ENCODE measurements at places on chromosomes 2 and 18.

DNA sequence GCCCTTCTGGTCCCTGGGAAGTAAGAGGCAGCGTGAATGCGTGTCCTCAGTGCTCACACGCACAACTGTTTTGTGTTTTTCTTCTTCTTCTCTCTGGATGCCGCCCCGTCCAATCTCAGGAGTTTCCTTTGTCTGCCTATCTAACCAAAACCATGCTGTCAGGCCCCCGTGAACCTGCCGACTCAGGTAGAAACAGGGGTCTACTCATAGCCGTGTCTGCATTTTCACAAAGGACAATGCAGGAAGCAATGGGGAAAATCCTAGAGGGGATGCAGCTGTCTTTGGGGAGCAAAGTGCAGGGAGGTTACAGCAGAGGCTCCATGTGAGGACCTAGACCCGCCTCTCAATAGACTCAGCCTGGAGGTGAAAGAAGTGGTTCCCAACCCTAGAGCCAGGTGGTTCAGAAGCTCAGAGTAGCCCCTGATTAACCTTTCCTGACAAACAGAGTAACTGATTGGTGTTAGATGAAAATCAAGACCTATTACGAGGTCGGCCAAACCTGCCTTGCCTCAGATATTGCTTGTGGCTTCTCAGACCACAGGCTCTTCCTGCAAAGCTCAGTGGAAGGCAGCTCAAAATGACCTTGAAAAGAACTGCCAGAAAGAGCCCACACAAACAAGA, 49.3 kb downstream of the CD226 start:
- DNase-seq, result no peak

DNA sequence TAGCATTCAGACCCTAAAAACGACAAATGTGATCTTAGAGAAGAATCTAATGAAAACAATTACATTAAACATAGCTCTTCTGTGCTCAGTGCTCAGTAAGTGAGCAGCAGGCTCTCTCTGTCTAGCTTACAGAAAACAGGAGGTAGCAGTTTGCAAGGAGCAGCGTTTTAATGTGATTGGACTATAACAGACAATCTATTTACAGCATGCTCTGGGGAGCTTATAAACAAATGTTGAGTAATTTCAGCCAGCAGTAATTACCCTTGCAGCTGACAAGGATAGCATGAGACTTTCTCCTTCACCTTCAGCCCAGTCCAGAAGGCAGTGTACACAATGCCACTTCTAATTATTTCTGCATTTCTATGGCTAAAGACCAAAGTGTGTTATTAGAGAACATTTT, 270.4 kb downstream of the FIGN start:
- no peak for DNase-seq

DNA sequence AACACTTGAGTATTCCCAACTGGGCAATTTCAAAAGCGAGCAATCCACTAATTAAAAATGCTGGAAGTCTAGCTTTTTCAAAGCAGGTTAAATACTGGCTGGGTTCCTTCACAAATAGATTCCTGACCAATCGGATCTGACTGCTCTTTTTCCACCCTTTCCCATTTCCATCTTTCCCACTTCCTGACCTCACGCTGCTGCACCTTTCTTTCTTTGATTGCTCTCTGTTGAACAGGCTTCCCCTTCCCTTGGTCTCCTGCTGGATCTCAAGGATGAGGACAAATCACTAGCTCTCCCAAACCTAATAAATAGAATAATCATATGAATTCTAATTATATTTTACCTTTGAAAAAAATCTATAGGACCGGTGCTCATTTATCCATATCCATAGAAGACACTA, 121.2 kb downstream of the TCF4 start:
- DNase-seq, result no peak

GRCh38 chr18:57916684-57917083, 113.6 kb upstream of the ATP8B1 start:
- DNase-seq, result no peak

DNA sequence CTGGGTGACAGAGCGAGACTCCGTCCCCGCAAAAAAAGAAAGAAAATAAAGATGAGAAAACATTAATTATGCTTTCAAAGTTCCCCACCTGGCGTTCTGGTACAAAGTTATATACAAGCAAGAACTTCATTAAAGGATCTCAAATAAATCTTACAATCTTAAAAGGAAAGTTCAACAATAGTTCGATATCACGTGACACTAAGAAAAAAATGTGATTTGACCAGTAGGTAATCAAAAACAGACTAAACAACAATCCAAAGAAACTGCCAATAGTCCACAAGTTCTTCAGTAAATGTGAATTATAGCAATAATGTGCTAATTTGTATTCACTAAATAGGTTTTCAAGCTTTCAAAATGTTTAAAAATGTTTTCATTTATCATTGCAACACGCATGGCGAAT, 130.4 kb downstream of the NRXN1 start:
- DNase-seq, result no peak

DNA sequence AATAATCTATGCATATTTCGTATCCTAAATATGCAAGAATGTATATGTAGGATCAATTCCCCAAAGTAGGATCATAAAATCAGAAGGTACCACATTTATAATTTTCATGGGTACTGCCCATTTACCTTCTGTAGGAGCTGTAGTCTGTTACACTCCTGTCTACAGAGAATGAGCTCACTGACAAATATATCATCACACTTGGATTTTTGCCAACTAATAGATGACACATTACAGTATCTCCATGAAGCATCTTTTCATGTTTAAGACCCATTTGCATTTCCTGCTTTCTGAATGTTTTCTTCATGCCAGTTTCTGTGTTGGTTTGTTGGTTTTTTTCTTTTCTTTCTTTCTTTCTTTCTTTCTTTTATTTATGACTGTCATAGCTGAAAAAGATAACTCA, 70.9 kb upstream of the EML6 start:
- no peak for DNase-seq

GRCh38 chr18:63311118-63312018, 8.2 kb downstream of the BCL2 start:
- no peak for DNase-seq

GRCh38 chr18:56977771-56978170, 169.1 kb upstream of the BOD1L2 start:
- no peak for DNase-seq

DNA sequence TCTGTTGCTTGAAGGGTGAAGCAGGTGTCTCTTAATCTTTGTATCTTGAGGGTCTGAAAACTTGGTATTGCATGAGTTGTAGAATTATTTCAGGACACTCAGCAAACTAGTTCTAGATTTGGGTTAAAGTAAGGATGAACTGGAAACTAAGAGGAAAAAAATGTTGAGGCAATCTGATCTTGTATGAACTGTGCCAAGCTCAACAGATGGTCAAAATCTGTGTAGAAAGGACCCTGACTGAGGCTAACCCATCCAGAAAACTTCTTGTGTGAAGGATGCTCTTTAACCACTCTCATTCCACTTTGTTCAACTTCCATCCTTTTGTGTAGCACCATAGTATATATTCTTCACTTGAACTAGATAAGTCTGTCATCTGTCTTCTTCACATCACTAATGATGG, 861.7 kb downstream of the SLC4A3 start:
- no peak for DNase-seq

GRCh38 chr2:69202327-69202726, 184.7 kb downstream of the GFPT1 start:
- DNase-seq, result no peak

- no peak for DNase-seq
Measured at GRCh38 chr18:61001138-61001537, 332.1 kb upstream of the CDH20 start.

DNA sequence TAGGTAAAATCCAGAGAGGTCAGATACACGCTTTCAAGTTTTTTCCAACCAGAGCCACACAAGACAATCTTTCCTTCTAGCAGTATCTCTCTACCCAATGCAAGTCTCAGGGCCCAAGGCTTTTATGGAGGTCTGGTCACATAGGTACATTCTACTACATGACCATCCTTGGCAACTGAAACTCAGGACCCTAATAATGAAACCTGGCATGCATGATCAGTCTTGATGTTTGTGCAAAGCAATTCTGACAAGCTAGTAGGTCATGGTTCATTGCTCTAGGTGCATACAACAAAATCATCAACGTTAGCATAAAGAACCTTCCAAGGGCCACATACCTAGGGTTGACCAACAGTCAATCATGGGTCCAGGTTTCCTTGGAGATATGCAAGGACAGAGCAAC, 33.2 kb upstream of the CCDC88A start:
- no peak for DNase-seq

DNA sequence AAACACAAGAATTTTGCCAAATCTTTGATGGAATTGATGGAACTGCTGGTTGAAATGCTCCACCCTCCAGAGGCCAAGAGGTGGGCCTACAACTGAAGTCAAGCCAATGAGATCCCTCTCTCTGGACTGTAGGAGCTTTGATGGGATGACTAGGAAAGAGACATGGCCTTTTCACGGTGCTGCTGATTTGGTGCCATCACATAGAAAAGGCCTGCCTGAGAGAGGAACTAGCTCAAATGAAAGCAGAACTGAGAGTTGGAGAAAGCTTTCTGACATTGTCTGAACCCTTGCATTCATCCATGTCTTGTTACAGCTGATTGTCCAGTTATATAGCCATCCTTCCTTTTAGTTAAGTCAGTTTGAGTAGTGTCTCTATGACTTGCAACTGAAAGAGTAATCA, 283.8 kb upstream of the LYPD1 start:
- no peak for DNase-seq

GRCh38 chr2:3557639-3558204, 411 bp downstream of the RNASEH1 start:
- DNase-seq, result no peak

DNA sequence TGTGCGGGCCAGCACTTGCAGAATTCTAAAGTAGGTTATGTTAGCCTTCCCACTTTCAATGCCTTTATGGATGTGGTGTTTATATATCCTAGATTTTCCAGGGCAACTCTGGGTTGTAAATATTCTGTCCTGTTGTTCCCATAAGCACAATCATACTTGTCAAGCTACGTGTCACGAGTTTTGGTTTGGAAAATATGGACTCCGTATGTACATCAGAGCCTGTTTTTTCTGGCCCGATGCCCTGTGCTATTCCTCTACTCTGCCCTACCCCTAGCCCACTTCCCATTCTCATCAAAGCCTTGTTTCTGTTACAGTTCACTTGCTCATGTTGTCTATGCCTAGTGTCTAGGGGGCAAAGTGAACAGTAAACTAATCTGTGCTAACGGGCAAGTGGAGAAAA, 27.0 kb upstream of the ZEB2 start:
- no peak for DNase-seq

GRCh38 chr2:46116553-46116991, 180.6 kb upstream of the EPAS1 start:
- no peak for DNase-seq

- no peak for DNase-seq
Measured at GRCh38 chr2:51638811-51639210, 606.9 kb upstream of the NRXN1 start.

DNA sequence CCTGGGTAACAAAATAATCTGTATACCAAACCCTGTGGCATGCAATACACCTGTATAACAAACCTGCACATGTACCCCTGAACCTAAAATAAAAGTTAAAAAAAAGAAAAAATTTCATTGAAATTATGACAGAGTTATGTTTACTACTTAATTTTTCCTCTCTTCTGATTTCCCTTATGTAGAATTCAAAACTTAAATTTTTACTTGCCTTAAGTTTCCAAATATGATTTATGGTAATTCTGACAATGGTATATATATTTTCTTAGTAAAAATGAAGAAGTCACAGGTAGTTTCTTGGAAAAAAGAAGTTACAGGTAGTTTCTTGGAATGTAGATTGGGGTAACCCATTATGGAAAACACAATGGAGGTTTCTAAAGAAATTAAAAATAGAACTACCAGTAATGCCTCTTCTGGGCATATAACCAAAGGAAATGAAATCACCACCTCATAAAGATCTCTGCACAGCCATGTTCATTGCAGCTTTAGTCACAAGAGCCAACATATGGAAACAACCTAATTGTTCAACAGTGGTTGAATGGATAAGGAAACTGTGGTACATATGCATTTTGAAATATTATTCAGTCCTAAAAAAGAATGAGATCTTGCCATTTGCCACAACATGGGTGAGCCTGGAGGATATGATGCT, 164.9 kb downstream of the BABAM2 start:
- DNase-seq, result no peak

GRCh38 chr2:112168422-112169124, 30.4 kb downstream of the FBLN7 start:
- no peak for DNase-seq

DNA sequence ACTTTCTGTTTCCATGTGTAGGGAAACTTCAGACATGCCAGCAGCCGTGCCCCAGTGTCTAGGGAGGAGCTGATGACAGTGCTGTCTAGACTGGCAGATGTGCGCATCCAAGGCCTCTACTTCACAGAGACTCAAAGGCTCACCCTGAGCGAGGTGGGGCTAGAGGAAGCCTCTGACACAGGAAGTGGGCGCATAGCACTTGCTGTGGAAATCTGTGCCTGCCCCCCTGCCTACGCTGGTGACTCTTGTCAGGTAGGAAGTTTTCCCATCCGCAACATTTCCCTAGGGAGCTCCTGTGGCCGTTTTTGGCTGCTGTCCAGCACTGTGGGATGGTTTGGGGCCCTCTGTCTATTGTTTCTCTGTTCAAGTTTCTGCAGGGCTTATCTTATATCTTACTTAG, 143.1 kb upstream of the TTC39C start:
- DNase-seq, result peak; percentile 4

GRCh38 chr2:20180676-20181648, 44.0 kb downstream of the SDC1 start:
- no peak for DNase-seq

GRCh38 chr2:212712466-212712865, 173.9 kb upstream of the ERBB4 start:
- no peak for DNase-seq

DNA sequence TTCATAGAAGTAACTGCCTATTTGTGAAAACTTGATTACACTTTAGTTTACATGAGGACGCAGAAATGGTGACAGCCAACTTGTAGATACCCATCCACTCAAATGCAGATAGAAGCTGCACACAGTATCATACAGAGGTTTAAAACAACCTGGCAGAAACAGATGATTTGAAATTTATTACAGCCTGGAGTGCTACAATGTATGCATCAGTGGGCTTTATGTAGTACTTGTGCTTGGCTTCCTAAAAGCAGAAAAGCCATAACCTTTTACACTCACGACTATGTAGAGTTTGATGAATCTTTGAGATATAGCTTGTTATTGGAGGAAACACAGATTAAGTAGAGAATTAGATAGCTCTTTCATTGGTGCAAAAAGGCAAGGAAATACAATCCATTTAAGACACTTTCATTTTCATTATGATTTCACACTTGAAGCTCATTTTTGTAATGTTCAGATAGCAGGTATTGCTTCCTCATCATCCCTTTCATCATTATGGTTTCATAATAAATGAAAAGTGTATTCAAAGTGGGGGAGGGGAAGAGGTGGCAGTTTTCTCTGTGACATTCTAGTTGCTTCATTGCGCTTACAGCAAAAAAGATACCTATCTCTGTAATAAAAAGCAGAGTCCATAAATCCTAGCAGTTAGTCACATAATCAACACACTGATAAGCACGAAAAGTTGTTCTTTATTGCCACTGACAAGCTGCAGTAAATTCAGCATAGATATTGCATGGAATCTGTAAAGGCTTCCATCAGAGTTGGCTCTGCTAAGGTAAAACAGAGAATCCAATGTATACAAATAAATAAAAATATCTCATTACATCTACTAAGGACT, 789.8 kb upstream of the FSHR start:
- DNase-seq, result no peak

GRCh38 chr2:4020153-4020552, 316.8 kb downstream of the DCDC2C start:
- DNase-seq, result no peak

Data from HS-27A (cell line).